ENCODE measurements at places on chromosomes 13 and 19. TPM values are rescaled to one million over a fixed set of nuclear protein-coding genes. Genes with fewer than 3 reads are reported as not detected.

DNA sequence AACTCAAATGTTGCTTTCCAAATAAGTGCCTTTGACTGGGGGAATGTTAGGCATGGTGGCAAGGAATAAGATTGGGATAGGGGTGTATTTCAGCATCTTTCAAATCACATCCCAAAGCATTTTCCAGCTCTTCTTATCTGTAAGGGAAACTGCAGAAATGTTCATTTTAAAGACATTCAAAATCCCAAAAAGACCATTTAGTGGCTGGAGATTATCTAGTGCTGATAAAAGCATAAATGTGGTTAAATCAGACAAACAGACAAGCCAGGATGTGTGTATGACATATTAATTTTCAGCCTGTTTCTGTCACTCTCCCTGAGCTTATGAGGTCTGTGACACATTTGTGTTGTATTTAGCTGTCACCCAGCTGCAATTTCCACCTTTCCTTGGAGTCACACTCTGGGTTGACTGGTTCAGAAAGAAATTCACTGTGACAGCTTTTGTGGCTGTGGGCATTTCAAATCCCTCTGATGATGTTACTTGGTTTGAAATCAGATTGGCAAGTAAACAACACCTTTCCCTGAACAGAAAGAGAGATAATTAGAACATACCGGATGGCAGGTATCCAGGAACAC lies 69.7 kb upstream of the SIAH3 start:
- DNase-seq: no peak

GRCh38 chr13:110902370-110902769 lies 12.5 kb downstream of the ANKRD10 start:
- DNase-seq: no peak

- DNase-seq: no peak
Observed at GRCh38 chr13:75829830-75830229, 193.7 kb downstream of the LMO7 start.

DNA sequence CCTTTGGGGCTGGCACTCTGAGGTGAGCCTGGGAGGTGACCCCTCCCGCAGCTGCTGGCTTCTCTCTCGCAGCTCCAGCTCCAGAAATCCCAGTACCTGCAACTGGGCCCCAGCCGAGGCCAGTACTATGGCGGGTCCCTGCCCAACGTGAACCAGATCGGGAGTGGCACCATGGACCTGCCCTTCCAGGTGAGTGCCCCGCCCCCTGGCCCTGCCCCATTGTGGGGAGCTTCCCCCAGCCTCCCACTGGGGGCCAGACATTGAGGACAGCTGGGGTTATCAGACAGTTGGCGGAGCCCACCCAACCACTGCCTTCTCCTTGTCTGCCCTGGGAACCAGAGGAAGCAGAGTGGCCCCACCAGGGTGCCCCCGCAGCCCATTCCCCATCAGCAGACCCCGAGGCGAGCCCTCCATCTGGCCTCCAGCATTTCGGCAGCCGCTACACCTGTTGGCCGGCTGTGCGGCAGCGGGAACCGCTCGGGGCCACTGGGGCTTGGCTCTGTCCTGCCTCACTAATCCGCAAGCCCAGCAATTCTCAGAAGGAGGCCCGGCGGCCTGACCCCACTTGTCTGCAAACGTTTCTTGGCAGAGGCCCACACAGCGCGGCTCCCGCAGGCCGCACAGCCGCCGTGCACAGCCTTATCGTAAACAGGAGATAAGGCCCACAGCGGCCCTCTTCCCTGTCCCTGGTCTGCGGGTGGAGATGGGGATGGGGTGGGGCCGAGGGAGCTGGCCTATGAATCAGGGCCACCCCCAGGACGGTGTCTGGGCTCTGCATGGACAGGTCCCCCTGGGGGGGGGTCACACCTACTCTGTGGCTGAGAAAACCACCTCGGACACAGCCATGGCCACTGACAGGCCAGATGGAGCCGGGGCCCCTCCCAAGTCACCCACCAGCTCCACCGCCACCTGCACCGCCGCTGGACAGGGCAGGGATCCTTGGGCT lies 48.0 kb downstream of the COMP start:
- no peak for DNase-seq

GRCh38 chr13:40668335-40668734 lies 1.9 kb upstream of the FOXO1 start:
- DNase-seq: peak; percentile 21

DNA sequence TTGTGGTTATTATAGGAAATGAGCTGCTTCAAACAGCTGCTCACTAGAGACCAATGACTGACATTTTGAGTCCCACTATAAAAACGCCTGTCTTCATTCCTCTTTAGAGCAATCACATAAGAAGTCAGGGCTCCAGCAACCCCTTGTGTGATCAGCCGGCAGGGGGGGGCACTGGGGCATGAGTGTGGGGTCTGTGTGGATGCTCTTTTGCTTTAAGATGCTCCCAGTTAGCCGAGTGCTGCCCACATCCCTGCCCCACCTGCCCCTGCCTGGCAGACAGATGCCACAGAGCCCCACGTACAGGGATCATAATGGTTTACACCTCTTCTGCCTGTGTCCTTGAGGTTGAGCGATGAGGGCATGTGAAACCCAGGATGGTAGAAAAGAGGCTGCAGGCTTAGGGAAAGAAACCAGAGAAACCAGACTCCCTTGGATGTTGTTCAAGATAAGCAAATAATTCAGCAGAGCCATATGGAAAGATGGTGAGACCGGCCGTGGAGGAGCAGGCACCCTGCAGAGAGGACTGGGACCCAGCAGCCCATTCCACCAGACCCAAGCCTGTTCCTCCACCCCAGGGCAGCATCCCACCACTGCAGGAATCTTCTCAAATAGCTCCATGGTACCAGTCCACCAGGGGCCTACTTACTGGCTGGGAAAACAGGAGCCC lies 55.4 kb downstream of the CHST8 start:
- DNase-seq: no peak

DNA sequence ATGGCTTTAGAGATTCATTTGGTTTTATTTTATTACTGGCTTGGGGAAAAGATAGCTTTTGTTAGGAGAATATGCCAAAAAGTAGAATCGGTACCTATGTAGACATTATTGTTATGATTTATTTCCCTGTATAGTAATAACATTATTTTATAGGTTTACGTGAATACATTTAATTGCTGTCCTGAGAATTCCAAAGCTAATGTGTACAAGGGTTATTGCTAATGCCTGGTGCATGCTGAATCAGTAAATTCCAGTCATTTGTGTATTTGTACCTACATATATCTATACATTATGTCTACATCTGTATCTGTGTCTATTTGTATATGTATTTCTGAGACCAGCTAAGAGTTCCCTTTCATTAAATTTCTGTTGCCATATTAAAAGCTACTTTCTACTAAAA lies 550.9 kb downstream of the GPC6 start:
- DNase-seq: no peak

- DNase-seq: no peak
Observed at GRCh38 chr13:45691251-45691650, 10.9 kb upstream of the CBY2 start.

GRCh38 chr19:36605101-36605876 lies at the start of gene ZNF382:
ZNF382 (plus strand) TSS chr19:36605313; CDS start chr19:36609915, 4,602 bp downstream.
- no peak for DNase-seq

DNA sequence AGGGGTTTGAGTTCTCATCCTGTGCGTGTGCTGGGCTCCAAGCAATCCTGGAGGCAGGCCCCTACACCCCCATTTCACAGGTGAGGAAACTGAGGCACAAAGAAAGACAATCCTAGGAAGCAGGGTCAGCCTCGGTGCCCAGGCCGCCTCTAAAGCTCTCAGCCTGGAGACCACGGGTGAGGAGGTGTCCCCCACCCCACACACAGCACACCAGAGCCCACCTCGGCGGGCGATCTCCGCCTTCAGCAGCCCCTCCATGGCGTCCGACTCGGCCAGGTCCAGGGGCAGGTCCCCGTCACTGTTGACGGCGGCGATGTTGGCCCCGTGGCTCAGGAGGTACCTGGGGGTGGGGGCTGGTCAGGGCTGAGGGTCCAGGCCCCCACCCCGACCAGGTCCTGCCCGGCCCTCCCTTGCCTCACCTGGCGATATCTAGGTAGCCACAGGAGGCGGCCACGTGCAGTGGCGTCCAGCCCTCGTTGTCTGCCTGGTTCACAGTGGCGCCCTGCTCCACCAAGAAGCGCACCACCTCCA lies 5.1 kb downstream of the PPP1R12C start:
- no peak for DNase-seq

DNA sequence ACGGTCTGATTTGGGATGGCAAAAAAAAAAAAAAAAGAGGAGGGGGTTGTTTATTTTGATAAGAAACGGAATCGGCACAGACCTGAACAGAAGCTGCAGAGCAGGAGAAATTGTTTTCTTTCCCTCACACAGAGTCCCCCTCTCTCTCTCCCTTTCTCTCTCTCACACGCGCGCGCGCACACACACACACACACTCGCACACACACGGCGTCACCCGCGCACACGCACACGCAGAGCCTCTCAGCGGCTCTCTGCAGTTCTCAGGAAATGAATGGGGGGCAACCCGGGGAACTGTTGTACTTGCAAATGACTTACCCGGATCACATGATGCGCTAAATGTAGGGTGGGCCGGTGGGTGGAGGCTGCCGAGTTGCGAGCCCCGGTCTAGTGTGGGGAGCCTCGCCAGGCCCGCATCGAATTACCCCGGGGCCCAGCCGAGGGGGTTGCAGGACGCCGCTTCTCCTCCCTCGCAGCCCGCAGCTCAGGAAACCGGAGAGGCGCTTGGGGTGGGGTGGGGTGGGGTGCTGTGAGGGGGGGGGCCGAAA lies 475 bp downstream of the KLF12 start:
- DNase-seq: no peak

- no peak for DNase-seq
Observed at GRCh38 chr19:16612636-16613035, 15.4 kb downstream of the MED26 start.

GRCh38 chr13:24150572-24150971 lies 9.9 kb upstream of the SPATA13 start:
- DNase-seq: no peak

DNA sequence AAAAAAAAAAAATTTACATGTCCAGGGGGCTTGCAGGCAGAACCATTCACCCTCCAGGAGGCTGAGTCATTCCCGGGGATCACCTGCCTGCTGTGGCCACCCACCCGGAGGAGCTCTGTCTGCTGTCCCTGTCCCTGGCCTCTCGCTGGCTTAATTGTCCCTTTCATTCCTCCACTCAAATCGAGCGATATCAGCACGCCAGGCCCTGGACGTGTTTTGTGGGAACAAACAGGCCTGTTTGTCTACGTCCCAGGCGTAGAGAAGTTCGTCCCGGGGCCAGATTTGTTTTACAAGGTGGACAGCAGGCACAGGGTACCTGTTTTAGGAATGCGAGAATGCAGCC lies 21.2 kb downstream of the SULT2B1 start:
- DNase-seq: no peak

- no peak for DNase-seq
Observed at GRCh38 chr13:22053053-22053452, 382.2 kb downstream of the FGF9 start.

- DNase-seq: no peak
Observed at GRCh38 chr13:97342136-97342535, 91.8 kb upstream of the RAP2A start.

DNA sequence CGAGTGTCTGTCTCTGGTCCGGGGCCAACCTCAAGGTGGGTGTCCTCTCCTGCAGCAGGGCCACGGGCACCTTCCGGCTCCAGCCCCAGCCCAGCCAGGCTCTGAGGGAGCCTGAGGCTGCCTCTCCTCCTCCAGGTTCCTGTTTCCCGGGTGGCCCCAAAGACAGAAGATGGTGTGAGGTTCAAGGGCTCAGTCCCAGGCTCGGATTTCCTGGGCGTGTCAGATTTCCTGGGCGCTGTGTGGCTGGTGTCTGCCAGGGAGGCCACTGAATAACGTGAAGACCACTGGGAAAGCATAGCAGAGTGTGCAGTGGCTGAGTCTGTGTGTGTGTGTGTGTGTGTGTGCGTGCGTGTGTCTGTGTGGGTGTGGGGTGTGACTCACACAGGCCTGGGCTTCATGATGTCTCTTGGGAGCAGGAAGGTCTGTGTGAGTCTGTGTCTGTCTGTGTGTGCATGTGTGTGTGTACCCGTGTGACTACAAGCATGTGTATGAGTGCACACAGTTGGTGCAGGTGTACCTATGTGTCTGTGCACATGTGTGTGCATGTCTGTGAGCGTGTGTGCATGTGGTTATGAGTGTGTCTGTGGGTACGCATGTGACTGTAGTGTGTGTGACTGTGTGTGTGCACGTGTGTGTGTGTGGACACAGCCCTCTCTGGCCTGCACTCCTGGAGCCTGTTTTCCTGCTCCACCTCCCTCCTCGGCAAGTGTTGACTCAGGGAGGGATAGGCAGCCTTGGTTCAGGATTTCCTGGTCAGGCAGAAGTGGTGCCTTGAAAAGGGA lies 28.3 kb downstream of the CEBPA start:
- DNase-seq: peak; percentile 7

DNA sequence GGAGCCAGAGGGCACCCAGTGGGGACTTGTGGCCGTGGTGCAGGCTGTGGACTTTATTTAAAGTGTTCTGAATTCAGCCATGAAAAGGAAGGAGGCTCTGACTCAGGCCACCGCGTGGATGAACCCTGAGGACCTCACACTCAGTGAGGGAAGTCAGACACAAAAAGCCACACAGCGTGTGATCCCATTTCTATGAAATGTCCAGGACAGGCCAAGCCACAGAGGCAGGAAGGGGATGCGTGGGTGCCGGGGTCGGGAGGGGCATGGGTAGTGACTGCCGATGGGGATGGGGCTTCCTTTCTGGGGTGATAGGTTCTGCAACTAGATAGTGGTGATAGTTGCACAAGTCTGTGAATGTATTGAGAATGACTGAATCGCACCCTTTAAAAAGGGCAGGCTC lies 8.7 kb upstream of the ZBTB7A start:
- no peak for DNase-seq

- DNase-seq: no peak
Observed at GRCh38 chr13:30792285-30793000, 57.1 kb downstream of the ALOX5AP start.

GRCh38 chr13:19591864-19592263 lies 30.5 kb upstream of the TPTE2 start:
- no peak for DNase-seq

GRCh38 chr19:36115453-36116343 lies at the start of gene TBCB:
TBCB (plus strand) TSS chr19:36115468; CDS start chr19:36115561, 93 bp downstream.
- DNase-seq: no peak

DNA sequence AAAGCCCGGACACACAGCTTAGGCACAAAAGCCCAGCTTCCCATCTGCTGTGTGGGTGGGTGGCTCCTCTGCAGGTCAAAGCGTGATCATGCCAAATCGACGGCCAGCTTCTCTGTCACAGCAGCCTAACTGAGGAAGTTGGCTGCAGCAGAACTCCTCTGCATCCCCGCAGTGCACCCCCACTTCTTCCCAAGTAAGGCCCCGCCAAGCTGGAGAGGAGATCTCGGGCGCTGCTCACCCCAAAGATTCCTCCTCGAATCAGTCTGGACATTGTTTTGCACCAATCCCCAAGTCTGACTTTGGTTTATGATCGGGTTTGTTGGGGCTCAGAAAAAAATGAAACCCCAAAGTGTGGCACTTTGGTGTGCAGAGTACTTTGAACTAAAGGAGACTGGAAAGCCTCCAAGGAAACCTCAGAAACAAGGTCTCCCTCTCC lies 19.7 kb upstream of the CPB2 start:
- no peak for DNase-seq

Gene TMEM255B
- total RNA-seq: not detected

Gene POGLUT2
- total RNA-seq: 12.7 TPM

Gene SLC10A2
- not detected for total RNA-seq

Gene ISYNA1
- total RNA-seq: 1.2 TPM

Gene MUC16
- total RNA-seq: under 0.01 TPM

Gene OR7A5
- total RNA-seq: not detected

Gene ZSCAN4
- not detected for total RNA-seq

Gene ALOX5AP
- not detected for total RNA-seq

Gene LENG9
- 6.2 TPM for total RNA-seq
